ENCODE measurements at places on chromosomes 3 and 15. TPM values are rescaled to one million over a fixed set of nuclear protein-coding genes. Genes with fewer than 3 reads are reported as not detected.

- DNase-seq, result no peak
These were observed 76.8 kb upstream of the GATA2 start for GRCh38 chr3:128569756-128570155.

GRCh38 chr3:172553526-172554252, 30.5 kb upstream of the TNFSF10 start:
- no peak for DNase-seq

GRCh38 chr3:138186221-138186620, 880 bp upstream of the ARMC8 start:
- DNase-seq, result no peak

- no peak for DNase-seq
These were observed 524.8 kb upstream of the PPP2R3A start for GRCh38 chr3:135440746-135441145.

DNA sequence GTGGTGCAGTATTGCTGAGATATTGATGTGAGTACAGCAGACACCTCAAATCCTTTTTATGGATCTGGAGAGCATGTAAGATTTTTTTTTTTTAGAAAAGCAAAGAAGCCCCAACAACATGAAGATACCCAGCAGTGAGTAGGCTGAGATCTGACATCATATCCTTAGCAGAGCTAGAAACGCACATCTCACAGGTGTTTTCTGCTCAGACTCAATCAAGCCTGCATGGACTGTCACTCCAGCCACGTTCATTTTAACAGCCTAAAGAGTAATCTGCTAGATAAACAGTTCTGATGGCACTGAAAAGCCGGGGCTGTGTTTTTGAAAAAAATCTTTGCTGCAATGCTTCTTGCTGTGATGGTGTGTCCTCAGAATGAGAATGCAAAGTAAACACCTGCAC, 544.2 kb downstream of the FGF12 start:
- no peak for DNase-seq

The ACY1 gene
- total RNA-seq, result 16.8 TPM

- DNase-seq, result peak; percentile 32
These were observed 519 bp downstream of the LYSMD2 start for GRCh38 chr15:51736751-51737521.

DNA sequence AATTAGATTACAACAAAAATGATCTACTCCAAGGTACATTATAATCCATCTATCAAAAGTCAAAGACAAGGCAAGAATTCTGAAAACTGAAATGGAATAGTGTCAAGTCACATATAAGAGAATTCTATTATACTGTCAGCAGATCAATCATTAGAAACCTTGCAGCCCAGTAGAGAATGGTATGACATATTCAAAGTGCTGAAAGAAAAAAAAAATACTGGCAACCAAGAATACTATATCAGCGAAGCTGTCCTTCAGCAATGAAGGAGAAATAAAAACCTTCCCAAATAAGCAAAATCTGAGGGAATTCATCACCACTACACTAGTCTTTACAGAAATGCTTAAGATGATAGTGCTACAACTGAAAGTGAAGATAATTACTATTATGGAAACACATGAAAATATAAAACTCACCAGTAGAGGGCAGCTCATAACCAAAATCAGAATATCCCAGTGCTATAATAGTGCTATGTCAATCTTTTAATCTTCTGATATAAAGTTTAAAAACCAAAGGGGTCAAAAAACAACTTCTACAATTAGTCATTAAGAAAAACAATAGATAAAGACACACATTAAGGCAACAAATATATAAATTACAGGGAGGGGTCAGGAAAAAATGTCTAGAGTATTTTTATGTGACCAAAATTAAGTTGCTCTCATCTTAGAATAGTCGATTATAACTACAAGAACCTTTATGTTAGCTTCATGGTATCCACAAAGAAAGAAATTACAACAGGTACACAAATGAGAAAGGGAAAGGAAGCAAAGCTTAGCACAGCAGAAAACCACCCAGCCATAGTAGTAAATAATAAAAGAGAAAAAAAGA, 190.7 kb upstream of the CNTN6 start:
- no peak for DNase-seq

DNA sequence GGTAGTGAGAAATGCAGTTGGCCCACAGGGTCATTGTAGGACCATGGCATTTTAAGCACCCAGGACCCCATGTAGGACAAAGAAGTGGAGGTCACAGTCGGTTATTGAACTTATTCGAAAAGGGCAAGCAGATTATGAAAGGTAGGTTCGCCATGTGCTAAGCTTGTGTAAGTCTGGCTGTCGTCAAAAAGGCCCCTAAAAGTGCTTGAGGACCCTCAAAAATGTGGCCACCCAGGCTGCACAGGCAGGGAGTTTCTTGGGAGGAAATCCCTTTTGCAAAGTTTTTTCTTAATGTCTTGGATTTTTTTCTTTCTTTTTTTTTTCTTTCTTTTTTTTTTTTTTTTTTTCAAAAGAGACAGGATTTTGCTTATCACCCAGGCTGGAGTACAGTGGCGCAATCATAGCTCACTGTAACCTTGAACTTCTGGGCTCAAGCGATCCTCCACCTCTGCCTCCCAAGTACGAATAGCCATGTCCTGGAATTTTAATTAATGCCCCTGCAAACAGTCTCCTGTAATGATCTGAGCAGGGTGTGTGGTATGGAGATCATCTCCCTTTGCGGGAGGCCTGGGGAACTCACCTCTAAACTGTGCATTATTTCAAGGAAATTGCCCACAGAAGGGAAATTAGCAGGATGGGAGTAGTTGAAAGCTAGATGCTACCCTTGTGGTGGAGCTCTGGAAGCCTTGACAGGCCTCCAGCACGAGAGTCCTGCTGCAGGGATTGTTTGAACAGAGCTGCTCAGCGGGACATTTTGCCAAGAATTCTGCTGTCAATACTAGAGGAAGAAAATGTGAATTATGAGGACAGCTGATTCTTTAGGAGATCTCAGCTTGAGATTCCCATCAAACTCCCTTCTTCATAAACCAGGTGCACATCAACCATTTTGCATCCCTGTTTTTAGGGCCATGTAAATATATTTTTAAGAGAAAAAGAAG, 28.4 kb downstream of the THSD4 start:
- peak; percentile 70 for DNase-seq
